KBM-7 (cell line): ENCODE measurements at places on chromosomes 16 and 17.

- no peak for DNase-seq
These were observed 7.1 kb downstream of the TAF1C start for GRCh38 chr16:84179612-84180320.

- DNase-seq: no peak
These were observed 12.2 kb upstream of the MRPS23 start for GRCh38 chr17:57861790-57862693.

DNA sequence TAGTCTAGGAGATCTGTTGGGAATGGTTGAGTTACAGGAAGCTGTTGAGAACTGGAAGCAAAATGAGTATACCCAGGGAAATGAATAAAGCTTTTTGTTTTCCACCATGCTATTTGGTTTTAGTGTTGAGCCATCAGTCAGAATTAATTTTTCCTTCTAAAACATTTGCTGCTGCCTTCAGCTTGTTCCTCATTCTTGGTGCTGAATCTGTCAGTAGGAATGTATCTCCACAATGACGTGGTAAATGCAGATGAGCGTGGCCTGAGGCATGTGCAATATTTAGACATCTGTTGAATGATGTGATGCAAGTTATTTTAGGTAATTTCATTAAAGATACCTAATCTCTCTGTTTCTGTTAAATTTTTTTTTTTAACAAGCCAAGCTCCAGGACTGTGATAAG lies 10.9 kb downstream of the HAPSTR1 start:
- DNase-seq: no peak

GRCh38 chr17:7833795-7834541 lies at the start of gene KDM6B:
Gene KDM6B (plus strand): TSS chr17:7834217. CDS start chr17:7845555, 11,338 bp downstream.
- DNase-seq: peak; percentile 97

- no peak for DNase-seq
These were observed 14.0 kb downstream of the SRR start for GRCh38 chr17:2317796-2318195.

DNA sequence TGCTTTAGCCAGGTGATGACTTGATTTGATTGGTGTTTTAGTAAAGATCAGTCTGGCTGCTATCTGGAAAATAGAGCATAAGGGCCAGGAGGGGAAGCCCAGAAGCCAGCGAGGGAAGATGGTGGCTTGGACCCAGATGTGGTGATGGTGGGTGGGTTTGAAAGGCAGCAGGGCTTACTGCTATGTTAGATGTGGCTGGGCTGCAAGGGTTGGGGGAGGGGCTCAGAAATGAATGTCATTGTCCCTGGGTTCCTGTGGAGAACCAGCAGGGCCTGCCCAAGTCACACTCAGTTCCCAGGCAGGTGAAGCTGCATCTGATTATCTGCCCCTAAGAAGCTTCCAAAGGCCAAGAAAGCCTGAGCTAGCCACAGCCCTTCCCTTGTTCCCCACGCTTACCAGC lies 71.7 kb upstream of the BRD7 start:
- no peak for DNase-seq
